Eye (tissue), 1 donor: ENCODE measurements at places on chromosomes 11 and 22.

- no peak for DNase-seq
Observed at GRCh38 chr11:47264119-47264518, 5.8 kb upstream of the MADD start.

GRCh38 chr22:40322021-40322420 lies 24.3 kb upstream of the ADSL start:
- no peak for DNase-seq

- no peak for DNase-seq
Observed at GRCh38 chr22:48778308-48779195, 1049.1 kb downstream of the BRD1 start.

DNA sequence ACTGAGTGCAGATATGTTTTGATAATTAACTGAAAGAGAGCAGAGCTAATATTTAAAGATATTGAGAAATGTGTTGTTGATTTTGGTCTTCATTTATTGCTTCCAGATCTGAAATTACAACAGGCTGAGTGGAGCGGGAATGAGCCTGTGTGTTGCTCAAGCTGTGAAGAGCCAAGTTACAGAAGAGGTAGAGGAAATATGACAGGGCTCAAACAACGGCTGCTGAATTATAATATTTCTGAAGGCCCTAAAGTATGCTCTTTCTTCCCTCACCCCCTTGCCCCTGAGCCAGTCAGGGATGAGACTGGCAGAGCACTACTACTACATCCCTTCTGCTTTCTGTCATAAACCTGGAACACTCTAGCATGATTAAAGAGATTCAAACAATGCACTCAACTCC lies 115.6 kb downstream of the FANCF start:
- no peak for DNase-seq

DNA sequence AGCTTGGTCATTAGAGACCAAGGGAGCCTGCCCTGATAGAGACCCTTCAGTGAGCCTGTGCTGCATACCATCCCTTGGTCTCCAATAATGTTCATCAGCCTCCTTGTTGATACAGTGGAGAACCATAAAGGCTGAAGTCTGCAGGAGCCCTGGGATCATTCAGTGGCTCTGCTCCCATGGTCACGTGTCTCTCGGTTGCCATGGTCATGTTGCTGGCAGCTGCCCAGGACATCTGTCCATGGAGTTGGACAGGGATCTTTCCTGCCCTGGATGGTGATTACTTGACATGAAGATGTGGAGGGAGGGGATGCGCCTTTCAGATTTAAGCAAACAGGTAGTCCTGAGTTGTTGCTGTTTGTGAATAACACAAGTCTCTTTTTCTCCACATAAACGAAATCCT lies 38.2 kb downstream of the CYB5R2 start:
- DNase-seq = no peak

DNA sequence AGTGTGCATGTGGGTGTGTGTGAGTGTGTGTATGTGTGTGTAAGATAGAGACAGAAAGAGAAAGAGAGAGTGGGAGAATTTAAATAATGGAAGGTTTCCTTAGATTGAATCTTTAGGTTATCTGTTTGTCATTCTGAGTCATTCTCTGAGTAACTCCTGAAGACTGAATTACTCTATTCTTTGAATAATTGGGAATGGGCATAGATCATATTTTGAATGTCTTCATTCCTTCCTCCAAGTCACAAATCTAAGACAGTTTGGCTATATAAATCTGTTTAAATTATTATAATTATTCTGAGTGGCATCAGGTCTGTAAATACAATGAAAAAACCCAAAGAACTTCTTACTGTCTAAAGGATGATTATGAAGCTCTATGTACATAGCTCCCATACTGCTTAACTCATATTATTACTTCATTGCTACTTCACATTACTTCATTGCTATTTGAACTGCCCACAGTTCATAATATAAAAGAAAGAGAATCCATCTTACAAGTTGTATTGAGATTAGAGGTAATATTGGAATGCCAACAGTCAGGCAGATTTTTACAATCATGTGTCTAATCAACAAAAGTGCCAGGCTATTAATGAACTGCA lies 346.6 kb upstream of the CCDC179 start:
- DNase-seq = no peak

GRCh38 chr11:15821451-15821850 lies 534.9 kb downstream of the SOX6 start:
- DNase-seq = no peak

DNA sequence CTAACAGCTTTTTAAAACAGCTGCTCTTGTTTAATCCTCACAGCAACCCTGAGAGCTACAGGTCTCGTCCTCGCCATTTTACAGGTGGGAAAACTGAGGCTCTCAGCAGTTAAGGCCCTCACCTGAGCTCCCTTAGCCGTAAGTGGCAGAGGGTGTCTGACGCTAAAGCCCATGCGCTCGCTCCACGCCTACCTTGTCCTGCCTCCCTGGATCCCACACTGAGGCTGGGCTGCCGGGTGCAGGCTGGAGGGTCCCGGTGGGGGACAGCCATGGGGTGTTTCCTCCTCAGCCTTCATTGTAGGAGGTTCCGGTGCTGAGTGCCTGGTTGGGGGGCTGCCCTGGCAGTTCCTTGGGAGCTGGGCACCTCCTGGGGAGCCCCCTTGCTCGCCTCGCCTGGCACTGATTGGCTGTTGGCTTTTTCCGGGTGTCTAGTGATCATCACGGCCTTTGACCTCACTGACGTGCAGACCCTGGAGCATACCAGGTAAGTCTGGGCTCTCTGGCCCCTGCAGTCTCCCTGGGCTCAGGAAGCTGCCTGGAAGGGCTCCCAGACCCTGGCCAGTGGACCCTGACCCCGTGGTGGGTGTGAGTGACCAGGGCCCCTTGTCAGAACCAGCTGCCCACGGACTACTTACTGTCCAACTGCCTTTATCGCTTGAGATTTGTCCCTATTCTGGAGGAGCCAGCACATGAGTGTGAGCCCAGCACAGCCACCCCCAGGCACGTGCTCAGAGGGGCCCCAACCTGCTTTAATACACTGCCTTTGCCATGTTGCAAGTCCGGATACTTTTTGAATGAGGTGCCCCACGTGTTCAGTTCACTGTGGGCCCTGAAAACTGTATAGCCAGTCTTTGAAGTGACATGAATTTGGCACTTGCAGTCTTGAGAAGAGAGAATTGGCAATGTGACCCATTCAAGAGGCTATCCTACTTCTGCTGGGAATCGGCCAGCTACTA lies 12.6 kb downstream of the RAB36 start:
- DNase-seq = no peak

- DNase-seq = no peak
Observed at GRCh38 chr11:107043242-107044006, 25.1 kb upstream of the GUCY1A2 start.

DNA sequence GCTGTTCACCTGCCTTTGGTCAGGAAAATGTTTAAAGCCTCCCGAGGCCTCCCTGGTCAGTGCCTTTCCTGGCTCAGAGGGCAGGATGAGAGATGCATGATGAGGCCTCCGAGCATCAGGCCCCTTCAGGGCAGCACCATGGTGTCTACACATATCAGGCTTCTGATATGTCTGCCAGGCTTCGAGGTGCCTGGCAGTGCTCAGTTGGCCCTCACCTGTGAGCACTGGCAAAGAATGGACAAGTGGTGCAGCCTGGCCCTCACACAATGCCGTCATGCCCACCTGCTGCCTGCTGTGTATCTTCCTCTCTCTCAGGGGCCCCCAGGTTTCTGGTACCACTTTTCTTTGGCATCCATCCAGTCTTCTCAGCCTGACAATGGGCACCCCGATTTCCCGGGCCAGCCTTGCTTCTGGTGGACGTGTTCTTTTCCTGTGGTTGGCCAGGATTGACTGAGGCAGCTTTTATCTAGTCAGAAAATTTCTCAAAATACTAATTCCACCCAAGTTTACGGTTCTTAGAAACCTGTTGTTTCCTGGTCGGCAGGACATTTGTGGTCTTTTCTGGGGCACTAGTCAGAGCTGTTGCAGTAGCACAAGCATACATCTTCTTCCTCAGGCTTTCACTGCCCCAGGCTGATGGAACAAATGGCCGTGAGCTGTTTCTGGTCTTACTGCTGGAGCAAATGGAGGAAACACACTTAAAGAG lies 76.8 kb upstream of the SUSD2 start:
- no peak for DNase-seq

- DNase-seq = no peak
Observed at GRCh38 chr11:94049351-94049750, 28.2 kb downstream of the HEPHL1 start.

- no peak for DNase-seq
Observed at GRCh38 chr11:86386746-86387145, 12.1 kb downstream of the CCDC81 start.

DNA sequence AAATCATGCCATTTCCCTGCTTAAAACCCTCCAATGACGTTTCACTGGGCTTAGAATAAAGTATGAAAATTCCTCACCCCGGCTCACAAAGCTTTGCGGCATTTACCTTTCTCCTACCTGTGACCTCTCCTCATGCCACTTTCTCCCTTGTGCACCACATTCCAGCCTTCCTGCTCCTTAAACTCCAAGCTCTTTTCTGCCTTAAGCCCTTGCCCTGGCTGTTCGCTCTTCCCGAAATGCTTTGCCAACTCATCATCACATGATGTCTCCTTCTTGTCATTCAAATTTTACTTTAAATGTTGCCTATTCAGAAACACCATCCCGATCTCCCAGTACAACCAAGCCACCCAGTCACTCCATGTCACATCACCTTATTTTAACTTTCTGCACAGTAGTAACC lies 2.0 kb downstream of the PLEKHA7 start:
- DNase-seq = no peak

DNA sequence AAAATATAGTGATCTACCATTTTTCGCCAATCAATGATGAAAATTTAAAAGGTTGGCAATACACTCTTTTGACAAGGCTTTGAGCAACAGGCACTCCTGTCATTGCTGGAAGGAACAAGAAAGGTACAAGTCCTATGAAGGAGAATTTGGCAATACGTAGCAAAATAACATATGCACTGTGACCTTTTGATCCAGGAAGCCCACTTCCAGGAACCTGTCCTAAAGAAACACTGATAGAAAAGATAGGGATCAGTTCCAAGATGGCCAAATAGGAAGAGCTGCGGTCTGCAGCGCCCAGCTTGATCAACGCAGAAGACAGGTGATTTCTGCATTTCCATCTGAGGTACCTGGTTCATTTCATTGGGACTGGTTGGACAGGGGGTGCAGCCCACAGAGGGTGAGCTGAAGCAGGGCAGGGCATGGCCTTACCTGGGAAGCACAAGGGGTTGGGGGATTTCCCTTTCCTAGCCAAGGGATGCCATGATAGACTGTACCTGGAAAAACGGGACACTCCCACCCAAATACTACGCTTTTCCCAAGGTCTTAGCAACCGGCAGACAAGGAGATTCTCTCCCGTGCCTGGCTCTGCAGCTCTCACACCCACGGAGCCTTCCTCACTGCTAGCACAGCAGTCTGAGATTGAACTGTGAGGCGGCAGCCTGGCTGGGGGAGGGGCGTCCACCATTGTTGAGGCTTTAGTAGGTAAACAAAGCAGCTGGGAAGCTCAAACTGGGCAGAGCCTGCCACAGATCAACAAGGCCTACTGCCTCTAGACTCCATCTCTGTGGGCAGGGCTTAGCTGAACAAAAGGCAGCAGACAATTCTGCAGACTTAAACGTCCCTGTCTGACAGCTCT lies 69.7 kb upstream of the GALNT18 start:
- DNase-seq = peak; percentile 70

GRCh38 chr22:30591191-30591587 lies 521 bp downstream of the PES1 start:
- no peak for DNase-seq

DNA sequence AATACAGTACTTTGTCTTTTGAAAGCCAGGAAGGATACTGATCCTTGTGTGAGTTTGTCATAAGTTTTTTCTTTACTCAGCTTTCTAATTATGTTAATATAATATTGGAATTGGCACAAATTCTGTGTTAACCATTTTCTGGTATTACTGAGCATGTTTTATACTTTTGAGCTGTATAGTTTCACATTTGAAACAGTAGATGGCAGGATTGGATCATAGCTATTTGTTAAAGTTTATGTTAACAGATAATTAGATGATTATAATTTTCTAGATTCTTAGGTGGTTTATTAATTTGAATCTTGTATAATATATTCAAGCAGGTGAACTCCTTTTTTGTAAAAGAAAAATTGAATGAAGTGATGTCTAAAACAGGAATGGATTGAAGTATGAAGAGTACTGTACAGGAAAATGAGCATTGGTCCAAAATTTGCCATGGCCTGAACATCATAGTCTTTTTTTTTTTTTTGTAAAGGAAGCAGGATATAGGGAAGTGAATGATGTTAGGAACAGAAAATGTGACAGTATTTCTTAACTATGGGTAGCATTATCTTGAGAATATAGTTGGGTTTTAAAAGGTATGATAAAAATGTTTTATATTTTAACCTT lies 102.0 kb downstream of the CYP2R1 start:
- no peak for DNase-seq

DNA sequence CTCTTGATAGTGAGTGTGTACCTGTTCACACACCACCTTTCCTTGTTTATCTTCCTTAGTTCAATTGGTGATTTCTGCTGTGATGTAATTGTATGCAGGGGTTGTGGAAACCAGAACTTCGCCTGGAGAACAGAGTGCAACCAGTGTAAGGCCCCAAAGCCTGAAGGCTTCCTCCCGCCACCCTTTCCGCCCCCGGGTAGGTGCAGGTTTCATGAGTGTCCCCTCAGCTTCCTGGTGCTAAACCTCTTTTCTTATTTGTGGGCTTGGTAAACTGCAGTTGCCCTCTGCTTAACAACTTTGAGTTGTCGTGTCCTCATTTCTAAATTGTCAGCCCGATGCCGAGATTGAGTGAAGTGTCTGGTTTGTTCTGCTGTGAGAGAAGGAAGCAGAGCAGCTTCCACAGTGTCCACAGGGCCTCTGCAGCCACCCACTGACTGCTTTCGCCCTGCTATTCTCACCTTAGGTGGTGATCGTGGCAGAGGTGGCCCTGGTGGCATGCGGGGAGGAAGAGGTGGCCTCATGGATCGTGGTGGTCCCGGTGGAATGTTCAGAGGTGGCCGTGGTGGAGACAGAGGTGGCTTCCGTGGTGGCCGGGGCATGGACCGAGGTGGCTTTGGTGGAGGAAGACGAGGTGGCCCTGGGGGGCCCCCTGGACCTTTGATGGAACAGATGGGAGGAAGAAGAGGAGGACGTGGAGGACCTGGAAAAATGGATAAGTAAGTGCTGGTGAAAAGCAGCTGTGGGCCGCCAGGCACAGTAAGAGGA lies 7.1 kb upstream of the GAS2L1 start:
- no peak for DNase-seq

DNA sequence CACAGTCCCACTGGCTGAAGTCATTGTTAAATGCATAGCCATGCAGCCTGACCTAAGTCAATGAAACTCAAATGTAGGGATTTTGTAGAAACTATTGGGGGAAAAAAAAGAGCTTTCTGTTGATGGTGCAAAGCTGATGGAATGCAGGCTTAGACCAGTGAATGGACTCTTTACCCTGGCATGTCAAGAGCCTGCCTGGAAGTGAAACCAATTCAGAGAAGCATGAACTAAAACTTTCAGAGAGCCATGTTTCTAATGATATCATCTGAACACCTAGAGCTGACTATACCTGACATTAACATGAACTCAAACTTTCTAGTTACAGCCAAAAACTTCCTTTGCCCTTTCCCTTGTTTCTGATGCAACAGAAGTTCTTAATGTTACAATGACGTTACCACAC lies 89.0 kb downstream of the APIP start:
- DNase-seq = no peak
